ENCODE measurements at places on chromosomes 4 and X.

DNA sequence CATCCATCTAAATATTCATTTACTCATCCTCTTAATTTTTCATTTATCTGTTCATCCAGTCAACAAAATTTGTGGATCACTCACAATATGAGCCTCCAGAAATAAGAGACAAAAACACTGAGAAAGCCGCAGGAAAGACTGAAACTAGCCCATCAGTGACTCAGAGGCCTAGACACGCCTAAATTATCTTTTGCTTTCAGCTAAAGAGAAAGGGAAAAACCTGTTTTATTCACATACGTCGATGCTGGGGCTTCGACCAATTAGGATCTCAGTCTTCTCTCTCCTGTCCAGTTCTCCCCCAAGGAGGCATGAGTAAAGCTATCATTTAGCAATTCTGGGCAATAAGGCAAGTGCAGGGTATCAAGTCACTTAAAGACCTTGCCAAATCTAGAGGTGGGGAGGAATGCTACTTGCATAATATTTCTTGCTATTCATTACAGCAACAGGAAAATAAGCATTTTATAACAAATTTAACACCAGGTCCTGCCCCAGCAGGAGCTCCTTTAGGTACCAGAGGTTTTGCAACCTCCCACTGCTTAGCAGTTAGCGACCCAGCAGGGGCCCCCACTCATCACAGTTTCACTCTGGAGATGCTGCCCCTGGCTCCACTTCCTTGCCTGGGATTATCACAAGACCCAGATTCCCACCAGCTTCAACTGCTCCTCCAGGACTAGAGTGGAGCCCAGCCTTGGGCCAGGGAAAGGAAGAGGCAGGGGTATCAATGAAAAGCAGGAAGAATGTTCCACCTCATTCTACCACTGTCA lies 30.1 kb upstream of the TMEM154 start:
- DNase-seq, result no peak

- DNase-seq, result no peak
Measured at GRCh38 chr4:138401334-138401733, 159.2 kb upstream of the SLC7A11 start.

- no peak for DNase-seq
Measured at GRCh38 chrX:555725-556666, 74.6 kb upstream of the SHOX start.

GRCh38 chr4:86380181-86380724 lies 20.4 kb upstream of the MAPK10 start:
- DNase-seq, result no peak

DNA sequence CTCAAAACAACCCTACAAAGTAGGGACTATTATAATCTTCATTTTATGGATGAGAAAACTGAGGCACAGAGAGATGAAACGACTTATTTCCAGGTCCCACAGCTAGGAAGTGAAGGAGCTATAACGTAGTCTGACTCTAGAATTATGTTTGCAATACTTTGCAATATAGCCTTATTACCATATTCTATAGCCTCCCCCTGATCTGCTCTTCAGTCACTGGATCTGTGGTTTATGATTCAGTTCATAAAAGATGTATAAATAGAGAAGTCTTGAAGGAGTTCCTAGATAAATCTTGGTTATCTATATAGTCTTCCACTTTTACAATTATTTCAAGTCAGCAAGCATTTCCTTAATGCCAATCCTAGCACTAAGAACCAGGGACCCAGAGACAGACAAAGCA lies 57.5 kb downstream of the OPHN1 start:
- DNase-seq, result no peak

DNA sequence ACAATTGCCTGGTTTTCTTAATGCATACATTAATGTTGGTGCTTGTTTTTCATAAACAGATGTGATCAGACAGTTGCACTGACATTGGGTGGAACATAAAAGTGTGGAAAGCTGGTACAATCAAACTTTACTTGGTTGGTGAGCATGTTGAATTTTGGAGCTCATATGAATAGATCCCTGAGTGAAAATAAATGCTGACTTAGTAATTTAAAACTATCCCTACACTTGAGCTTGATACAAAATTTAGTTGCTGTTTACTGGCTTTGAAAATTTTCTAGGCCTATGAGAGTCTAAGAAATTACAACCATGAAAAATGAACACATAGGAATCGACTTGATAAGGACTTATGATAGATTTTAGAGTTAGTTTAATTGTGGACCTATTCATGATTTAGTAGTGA lies 551.8 kb upstream of the PABPC4L start:
- DNase-seq, result no peak

DNA sequence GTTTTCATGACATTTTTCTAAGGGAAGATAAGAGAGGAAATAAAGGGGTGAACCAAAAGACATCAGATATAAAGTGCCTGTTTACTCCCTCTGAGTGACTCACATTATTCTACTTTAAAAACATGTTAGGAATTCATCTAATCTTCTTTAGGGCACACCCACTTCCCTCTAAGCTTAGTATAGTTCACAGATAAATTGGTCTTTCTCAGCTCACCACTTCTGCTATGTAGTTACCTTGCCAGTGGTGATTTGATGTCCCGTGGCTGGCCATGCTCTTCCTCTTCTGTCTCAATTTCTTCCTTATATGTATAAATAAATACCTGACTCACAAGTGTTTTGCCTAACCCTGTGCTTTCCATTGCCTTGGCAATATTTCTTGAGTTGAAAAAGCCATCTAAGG lies 96.8 kb downstream of the PDLIM5 start:
- no peak for DNase-seq

DNA sequence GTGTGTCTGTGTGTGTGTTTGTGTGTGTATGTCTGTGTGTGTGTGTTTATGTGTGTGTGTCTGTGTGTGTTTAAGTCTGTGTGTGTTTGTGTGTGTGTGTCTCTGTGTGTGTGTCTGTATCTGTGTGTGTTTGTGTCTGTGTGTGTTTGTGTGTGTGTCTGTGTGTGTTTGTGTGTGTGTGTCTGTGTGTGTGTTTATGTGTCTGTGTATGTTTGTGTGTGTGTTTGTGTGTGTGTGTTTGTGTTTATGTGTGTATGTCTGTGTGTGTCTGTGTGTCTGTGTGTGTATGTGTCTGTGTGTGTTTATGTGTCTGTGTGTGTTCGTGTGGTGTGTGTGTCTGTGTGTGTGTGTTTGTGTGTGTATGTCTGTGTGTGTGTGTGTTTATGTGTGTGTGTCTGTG lies 11.4 kb downstream of the IL9R start:
- DNase-seq, result no peak

DNA sequence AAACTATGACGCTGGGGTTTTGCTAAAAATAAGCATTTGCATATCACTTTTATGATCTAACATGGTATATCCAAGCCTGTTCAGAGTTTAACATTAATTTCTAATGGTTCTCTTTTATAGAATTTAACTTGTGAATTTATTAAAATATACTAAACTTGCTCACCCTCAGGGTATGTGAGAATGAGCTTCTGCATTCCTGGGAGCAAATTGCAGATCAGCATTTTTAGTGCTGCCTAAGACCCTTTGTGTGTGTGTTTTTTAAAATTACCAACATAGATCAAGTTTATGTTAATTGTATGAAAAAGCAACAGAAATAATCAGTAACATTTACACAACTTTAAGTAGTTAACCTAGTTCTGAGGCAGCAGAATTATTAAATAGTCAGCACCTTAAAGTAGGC lies 218.0 kb upstream of the AGA start:
- no peak for DNase-seq

DNA sequence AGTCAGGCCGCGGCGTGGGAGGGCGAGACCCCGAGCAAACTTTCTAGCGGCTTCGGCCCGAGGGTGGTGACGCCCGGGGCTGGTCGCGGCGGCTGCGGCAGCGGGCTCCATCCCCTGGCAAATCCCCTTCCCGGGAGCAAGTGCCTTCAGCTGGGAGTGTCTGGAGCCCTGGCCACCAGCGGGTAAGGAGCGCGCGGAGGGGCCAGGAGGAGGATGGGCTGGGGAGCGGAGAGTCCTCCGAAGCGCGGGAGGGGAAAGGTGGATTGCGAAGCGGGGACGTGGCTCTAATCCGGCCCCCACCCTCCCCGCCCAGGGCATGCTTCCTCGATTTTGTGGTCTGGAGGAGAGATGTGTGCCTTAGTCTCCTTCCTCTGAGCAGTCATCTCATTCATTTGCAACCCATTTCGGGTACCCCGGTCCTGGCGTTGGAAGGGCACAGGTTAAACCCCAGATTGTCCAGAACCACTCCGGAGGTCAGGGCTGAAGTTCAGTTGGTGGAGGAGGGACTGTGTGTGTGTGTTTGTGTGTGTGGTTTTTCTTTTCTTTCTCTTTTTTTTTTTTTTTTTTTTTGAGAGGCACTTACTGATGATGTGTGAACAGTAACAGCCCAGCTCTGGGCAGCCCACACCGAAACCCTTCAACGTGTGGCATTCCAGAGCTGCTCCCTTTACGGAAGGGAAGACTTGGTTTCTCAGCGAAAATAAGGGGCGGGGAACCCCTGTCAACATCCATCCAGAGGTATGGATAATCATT lies 516 bp downstream of the SGMS2 start:
- no peak for DNase-seq

DNA sequence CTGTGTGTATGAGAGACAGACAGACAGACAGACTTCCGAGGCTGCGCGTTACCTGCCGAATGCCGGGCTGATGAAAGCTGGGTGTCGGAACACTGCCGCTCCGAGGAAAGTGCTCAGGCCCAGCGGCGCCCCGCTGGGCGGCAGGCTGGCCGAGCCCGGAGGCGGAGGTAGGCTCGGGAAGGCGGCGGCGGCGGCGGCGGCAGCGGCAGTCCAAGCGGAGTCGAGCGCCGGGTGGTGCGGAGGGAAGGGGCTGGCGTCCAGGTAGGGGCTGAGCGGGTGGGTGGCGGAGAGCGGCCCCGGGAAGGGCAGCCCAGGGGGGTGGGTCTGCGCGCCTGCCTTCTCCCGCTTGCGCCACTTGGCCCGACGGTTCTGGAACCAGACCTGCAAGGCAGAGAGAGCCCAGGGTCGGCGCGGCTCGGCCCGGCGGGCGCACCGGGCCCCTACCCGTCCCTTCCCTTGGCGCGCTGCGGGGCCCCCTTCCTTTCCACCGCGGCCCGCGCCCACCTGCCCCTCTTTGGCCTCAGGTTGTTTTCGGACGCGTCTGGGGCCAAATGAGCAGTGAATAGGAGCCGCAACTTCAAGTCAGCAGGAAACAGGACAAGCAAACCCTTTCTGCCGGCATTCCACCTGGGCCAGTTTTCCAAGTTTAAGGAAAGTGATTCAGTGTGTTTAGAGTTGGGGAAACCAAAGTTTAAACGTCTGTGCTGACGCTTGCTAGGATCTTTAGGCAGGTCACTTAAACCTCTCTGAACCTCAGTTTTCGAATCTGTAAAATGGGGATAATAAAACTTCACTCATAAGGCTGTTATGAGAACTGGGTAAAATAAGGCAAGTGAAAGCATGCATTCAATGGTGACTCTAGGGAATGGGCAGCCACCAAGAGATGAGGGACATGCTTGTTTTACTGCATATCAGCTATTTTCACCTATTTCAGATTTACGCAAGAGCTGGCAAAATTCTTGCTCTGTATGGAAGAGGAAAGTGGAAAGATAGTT lies 8.4 kb downstream of the ARX start:
- DNase-seq, result no peak

- no peak for DNase-seq
Measured at GRCh38 chr4:23234716-23235115, 542.0 kb downstream of the GBA3 start.

GRCh38 chr4:75249739-75250138 lies 264.5 kb downstream of the RCHY1 start:
- DNase-seq, result no peak
